ENCODE measurements at places on chromosomes 2 and 18.

DNA sequence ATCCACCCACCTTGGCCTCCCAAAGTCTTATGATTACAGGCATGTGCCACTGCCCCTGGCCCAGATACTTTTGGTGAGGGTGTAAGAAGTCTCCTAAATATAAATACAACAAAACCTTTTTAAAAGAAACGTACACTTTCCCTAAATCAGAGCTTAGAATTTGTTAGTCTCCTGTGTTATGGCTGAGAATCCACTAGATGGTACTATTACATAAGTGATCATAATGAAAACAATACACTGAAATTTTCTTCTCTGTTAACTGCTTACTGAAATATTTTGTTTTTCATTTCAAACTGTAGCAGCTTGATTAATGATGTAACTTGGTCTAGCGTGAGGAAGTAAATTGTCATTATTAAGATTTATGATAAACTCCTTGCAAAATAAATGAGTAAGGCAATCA is 74.8 kb upstream of the FAM98A start:
- DNase-seq: no peak

GRCh38 chr2:202911203-202911511 is 316 bp downstream of the WDR12 start:
- peak; percentile 74 for DNase-seq

DNA sequence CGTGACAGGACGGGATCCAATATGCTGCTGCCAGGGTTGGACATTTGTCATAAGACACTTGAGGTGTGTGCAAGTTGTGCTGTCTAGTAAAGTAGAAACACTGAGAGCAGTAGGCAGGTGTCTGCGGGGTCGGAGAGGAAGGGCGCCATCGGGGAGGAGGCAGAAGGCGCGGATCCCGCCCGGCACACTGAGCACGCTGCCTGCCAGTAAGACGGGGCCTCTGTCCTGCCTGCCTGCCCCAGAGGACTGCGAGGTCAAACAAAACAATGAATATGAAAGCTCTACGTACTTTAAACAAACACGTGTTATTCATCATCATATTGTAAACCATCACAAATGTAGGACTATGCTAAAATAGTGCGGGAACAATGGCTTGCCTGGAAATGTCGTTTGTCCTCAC is 349.3 kb upstream of the SALL3 start:
- DNase-seq: no peak

DNA sequence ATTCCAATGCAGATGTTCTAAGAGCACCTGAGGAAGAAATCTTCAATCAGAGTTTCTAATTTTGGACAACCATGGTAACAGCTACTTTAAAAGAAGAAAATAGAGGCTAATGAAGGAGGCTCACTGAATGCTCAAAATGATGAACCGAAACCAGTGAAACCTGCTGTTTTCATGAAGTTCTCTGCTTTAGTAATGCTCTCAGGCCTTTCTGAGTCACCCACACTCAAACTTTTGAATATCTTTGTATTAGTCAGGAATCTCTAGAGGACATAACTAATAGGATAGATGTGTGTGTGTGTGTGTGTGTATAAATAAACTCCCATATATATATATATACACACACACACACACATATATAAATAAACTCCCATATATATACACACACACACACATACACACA is 76.9 kb upstream of the RIT2 start:
- DNase-seq: no peak

GRCh38 chr18:79606621-79607331 is 72.8 kb upstream of the CTDP1 start:
- no peak for DNase-seq

GRCh38 chr2:28608500-28609424 is 112.9 kb downstream of the PLB1 start:
- DNase-seq: no peak

- DNase-seq: no peak
These were observed 133.7 kb downstream of the ACKR3 start for GRCh38 chr2:236703373-236703709.

- DNase-seq: no peak
These were observed 22.0 kb downstream of the IRS1 start for GRCh38 chr2:226777611-226778010.

- DNase-seq: no peak
These were observed 107.8 kb downstream of the PRELID3A start for GRCh38 chr18:12515550-12515949.

GRCh38 chr18:26710470-26711096 is 154.9 kb downstream of the AQP4 start:
- no peak for DNase-seq

GRCh38 chr18:26271917-26272549 is 45.8 kb downstream of the TAF4B start:
- no peak for DNase-seq

DNA sequence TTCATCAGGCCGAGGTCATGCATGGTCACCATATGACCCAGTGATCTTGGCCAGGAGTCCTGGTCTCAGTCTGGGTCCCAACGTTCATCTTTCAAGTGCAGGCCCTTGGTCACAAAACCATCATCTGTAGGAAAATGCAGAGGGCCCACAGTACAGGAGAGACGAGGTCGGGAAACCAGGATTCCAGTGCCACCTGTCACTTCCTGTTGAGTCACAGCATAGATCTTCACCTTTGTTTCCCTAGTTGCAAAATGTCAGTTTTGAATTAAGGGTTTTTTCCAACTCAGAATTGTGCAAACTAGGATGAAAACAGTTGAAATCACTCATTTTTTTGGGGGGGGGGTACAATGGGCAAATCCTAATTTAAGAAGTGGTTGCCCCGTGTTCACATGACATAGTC is 162.2 kb downstream of the INSIG2 start:
- no peak for DNase-seq

GRCh38 chr18:79203017-79203605 is 133.9 kb downstream of the ATP9B start:
- no peak for DNase-seq

DNA sequence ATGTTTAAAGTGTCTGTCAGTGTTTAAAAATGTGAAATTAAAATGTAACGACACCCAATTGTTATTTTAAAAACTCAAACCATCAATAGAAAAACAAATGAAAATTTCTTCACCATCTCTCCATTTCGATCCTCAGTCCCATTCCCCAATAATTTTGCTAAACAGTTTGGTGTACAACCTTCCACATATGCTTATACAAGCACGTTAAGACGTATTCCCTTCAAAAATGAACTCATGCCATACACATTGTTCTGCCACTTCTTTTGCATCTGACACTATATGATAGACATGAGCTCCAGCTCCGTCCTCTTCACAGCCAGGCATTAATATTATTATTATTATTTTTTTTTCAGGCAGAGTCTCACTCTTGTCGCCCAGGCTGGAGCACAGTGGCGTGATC is 14.1 kb upstream of the MYCN start:
- no peak for DNase-seq

- no peak for DNase-seq
These were observed 321.5 kb upstream of the TANK start for GRCh38 chr2:160838691-160839090.

- DNase-seq: no peak
These were observed 4.5 kb downstream of the SCYGR3 start for GRCh38 chr2:227610123-227610522.

- no peak for DNase-seq
These were observed 1467.8 kb downstream of the DPP10 start for GRCh38 chr2:115910270-115910669.

GRCh38 chr2:155905657-155906056 is 426.9 kb downstream of the NR4A2 start:
- no peak for DNase-seq

GRCh38 chr2:67616749-67617148 is 219.6 kb downstream of the ETAA1 start:
- DNase-seq: no peak

DNA sequence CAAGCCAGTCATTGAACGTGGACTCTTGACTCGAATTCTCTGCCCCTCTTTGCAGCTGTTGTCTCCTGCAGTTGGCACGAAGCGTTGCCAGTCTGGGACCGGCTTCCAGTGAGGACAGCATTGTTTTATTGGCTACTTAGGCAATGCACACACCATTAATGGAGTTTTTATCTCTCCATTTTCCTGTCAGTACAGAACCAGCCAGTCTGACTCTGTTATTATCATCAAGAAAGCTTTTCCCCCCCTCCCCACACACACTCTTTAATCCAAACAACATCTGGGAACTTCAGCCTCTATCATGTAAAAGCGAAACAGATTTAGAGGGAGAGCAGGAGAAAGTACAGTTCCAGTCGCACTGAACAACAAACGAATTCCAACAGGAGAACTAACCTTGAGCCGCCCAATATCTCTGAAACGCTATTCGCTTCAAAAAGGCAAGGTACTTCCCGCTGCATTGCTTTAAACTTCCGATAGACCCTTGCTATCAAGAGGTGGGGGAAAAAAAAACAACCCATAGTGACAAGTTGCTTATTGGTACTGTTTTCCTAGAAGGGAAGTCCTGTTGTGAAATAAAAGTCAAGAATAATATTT is 38.2 kb downstream of the ACVR1 start:
- no peak for DNase-seq

- DNase-seq: no peak
These were observed 1.3 kb upstream of the FIGN start for GRCh38 chr2:163737190-163737439.

DNA sequence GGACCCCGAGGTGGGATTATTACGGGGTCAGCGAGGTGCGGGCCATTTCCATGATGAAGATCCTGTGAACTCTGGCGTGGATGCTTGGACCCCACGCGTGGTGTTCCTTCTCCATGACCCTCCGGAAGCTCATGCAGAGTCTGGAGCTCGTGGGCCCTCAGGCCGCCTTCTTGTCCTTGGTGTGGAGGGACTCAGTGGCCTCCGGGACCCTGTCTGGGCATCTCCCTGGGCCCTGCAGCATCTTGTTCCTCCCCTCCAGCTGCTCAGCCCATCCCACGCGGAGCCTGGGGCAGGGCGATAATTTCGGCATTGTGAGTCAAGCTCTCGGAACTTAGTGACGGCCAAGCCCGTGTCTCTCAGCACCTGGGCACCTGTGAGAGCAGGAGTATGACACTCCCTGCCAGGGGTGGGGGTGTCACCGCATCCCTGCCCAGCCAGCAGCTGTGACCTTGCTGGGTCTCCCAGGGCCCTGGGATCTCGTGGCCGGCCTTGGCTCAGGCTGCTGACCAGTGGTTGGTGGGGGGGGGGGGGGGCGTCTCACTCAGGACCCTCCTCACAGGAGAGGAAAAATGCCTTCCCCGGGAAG is 24.6 kb downstream of the RTP5 start:
- DNase-seq: no peak

GRCh38 chr2:183253441-183254130 is 129.3 kb downstream of the NUP35 start:
- DNase-seq: no peak

GRCh38 chr2:161316701-161317100 is 8.5 kb downstream of the PSMD14 start:
- DNase-seq: no peak

DNA sequence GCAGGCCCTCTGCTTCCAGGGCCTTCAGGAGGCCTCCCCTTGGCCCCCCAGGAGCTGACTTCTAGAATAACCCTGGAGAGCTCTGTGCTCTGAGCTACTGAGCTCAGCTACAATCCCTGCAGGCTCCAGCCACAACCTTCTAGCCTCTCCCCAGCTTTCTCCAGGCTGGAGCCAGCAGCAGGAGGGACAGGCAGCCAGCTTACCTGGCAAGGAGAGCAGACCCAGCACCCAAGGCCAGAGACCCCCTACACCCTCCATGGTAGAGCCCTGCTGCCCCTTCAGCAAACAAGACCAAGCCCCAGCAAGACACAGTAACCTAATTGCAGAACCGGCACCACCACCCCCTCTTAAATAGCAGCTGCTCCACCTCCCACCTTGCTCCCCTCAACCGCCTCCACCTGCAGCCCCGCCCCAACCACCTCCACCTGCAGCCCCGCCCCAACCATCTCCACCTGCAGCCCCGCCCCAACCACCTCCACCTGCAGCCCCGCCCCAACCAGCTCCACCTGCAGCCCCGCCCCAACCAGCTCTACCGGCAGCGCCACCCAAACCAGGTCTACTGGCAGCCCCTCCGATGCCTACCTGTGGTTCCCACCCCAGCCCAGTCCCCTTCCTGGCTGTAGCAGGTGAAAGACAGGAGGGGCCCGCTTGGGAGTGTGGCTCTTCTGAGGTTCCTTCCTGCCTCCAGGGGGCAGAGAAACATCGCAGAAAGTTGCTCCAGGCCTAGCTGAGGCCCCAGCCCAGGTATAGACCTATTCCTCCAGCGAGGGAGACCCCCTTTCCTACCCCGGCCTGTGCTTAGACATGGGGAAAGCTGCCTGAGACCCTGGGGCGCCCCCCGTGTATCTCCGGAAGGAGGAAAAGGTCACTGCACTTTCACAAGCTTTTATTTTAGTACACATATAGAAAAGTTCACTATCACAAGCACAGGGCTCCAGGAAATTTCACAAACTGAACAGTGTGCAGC is at the start of gene ASTL:
Gene ASTL, minus strand, starts transcription at position 324 of the 967 bp plus-strand sequence. Its CDS starts 66 bp downstream, at position 258.
- DNase-seq: peak; percentile 42

- no peak for DNase-seq
These were observed 722.6 kb downstream of the METTL4 start for GRCh38 chr18:1848716-1849115.

- no peak for DNase-seq
These were observed 159.2 kb downstream of the BCL2 start for GRCh38 chr18:63160172-63160995.

- peak; percentile 72 for DNase-seq
These were observed 891 bp downstream of the CAB39 start for GRCh38 chr2:230713331-230714135.

DNA sequence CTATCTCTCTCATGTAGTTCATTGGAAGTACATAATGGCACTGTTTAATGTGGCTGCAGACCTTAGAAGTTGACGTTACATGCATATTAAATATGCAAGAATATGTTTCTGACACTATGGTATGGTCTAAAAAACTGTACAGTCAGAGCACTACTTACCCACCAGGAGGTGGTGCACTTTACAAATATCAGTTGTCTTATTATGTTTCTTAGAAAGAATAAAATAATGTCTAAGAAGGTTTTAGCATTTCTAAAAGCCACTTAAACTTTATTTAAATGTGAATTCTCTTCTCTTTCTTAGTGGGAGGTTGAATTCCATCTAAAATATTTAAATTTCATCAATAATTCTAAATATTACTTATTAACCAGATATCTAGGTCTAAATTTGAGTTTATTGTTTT is 4.3 kb downstream of the TMEFF2 start:
- DNase-seq: no peak

DNA sequence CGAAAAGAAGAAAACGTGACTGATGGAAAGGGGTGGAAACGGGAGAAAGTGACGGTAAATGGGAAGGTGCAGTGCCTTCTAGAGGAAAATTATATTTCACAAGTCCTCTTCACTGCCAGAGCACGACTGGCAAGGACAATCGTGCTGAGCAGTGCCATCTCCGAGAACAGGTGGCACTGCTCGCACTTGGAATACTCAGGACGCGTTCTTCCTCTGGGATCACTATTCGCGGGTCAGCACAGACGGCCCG is 364 bp downstream of the STAT1 start:
- no peak for DNase-seq

- no peak for DNase-seq
These were observed 99.2 kb downstream of the LRP1B start for GRCh38 chr2:142031656-142032055.

GRCh38 chr2:74029714-74030397 is 45.1 kb downstream of the TET3 start:
- DNase-seq: no peak

GRCh38 chr2:117832905-117833613 is 18.6 kb downstream of the DDX18 start:
- DNase-seq: no peak

Data from hematopoietic multipotent progenitor cell treated with erythropoietin and hydrocortisone succinate and interleukin-3 and kit ligand, for 15 days (in vitro differentiated cells).